ENCODE measurements at places on chromosomes 4 and X.

GRCh38 chr4:99180382-99181070 lies 36.4 kb upstream of the ADH4 start:
- DNase-seq = no peak

DNA sequence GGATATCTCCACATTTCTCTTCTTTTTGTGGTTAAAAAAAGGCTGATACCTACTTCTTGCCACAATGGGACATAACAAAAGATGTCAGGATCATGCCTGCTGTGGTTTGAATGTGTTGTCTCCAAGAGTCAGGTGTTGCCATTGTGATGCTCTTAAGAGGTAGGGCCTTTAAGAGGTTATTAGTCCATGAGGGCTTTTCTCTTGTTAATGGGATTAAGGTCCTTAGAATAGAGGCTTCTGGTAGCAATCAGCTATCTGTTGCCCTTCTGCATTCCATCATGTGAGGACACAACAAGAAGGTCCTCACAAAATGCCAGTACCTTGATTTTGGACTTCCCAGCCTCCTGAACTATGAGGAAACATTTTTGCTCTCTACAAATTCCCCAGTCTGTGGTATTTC lies 191.4 kb downstream of the GBA3 start:
- no peak for DNase-seq

DNA sequence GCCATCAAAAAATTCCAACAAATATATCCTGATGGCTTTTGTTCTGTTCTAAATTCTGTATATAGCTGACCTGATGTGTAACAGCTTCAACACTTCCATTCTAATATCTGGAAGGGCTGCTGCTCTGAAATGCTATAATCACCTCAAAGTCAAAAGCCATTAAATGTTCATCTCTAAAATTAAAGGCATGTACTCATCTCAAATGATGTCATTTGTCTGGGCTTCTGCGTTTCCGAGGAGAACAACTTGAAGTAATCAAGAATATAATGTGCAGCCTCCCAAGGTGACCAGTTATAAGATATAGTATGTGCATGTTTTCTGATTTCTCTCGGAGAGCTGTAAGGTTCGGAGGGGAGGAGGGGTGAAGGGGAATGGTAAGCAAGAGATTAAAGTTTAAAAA lies 237.6 kb downstream of the SCFD2 start:
- DNase-seq = no peak

- no peak for DNase-seq
Observed at GRCh38 chrX:145484740-145485139, 237.4 kb downstream of the SPANXN1 start.

DNA sequence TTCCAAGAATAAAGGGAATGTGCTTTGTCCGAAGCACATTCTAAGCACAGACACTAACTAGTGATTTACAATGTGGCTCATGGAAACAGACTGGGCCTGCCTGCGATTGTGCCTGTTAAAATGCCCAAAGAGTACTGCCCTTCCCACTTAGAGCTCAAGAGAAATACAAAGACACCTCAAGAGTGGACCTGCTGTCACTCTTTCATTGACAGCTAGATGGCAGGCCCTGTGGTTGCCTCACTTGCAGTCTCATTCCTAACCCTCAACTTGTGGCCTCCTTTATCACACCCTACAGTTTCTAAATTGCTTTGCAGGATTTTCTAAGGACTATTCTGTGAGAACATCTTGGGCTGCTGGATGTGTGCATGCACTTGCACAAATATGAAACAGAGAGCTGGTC lies 331.0 kb upstream of the EMCN start:
- peak; percentile 12 for DNase-seq

DNA sequence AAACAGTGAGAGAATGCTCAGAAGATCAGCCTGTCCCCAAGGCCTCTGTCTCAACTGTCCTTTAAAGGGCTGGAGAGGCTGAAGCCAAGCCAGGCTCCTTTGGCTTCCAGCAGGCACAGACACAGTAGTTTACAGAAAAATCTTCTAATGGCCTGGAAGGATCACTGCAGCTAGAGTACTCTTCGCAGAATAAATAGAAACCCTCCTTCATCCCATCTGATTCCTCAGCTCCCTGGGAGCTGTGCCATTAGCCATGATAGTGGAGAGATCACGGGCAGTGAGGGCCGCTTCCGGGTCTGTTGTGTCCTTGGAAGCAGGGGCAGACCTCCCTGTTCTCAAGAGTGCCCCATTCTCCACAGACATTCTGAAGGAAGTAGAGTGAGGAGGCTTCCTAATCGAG lies 63.1 kb downstream of the CCNI start:
- no peak for DNase-seq

DNA sequence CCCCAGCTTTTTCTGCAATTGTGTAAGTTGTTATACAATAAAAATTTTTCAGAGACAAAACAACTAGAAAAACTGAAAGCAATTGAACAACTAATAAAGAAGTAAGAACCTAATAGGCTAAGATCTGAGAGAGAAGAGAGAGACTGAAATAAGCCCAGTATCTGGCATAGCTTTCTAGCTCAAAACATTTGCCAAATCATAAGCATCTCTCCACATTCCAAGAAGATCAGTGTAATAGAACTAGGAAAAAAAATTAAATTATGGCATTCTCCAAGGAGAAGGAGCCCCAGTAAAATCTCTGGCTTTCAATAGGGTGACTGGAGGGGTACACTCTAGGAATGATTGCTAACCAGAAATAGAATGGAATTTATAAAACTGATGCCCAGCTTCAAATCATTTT lies 19.0 kb upstream of the PPP3CA start:
- no peak for DNase-seq

DNA sequence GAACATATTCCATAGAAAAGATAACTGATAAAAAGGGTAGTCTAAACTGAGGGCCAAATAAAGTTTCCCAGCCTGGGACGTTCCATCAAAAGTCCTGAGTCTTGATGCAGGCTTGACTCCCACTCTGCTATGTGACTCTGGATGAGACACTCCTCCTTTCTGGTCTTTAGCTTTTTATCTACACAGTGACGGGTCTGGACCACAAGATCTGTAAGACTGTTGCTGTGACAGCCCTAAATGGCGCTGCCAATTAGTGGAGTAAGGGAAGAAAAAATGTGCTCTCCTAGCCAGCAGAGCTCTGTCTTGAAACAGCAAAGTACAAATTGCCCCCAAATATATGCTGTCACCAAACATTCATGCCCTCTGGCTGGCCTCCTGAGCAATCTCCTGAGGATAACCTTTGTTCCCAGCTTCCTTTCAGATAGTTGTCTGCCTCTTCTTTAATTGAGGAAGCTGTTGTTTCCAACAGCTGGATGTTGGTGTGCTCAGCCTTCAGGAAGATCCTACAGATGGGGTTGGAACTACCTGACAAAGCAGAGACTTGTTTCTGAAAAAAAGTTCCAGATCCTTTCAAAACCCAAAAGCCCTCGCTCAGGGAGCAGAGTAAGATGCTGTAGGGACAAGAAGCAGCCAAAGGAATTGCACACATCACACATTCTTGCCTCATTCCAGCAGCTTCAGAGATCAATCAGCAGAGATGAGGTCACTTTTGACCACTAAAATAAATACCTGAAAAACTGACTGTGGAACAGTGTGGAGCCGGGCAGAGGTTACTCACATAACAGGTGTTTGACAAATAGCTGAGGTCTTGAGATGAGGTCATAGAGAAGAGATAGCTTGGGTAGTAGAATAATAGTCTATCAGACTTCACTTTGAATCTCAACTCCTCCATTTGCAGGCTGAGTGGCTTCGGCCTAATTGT lies 383.4 kb upstream of the FGF13 start:
- DNase-seq = no peak

- no peak for DNase-seq
Observed at GRCh38 chr4:179750374-179750773, 2308.1 kb upstream of the AGA start.
